ENCODE measurements at places on chromosomes 6 and 20.

- DNase-seq = no peak
Measured at GRCh38 chr20:20017844-20018185, 653 bp downstream of the NAA20 start.

DNA sequence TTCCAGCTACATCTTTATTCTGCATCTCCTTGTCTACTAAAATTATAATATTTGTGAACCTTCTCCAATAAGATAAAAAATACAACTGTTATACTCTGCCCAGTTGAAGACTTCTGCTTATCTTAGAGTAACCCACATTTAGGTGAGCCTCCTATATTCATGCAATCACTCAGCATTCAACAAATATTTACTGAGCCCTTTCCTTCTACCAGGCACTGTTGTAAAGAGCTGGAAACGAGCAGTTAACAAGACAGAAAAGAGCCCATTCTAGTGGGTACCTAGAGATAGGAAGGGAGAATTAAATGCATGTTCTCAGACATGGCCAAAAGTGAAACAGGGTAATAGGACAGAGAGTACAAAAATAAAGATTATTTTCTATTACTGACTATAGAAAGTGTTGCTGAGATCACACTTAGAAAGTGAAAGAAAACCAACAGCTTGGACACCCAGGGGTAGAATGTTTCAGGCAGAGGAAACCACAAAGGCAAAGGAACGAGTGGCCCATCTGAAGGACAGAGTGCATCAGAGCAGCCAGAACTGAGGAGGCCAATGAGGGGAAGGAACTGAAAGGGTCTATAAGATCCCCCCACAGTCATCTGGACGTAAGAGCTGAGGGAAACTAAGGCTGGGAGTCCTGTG, 50.8 kb upstream of the SMLR1 start:
- DNase-seq = no peak

GRCh38 chr6:150702675-150703074, 103.0 kb downstream of the PLEKHG1 start:
- no peak for DNase-seq

GRCh38 chr6:161743509-161744178, 469.8 kb upstream of the AGPAT4 start:
- no peak for DNase-seq

- peak; percentile 50 for DNase-seq
Measured at GRCh38 chr6:52731719-52732118, 31.6 kb downstream of the GSTA2 start.

GRCh38 chr6:75437421-75437891, 56.1 kb downstream of the FILIP1 start:
- DNase-seq = no peak

GRCh38 chr20:32110173-32110704, 725 bp downstream of the TM9SF4 start:
- DNase-seq = no peak

DNA sequence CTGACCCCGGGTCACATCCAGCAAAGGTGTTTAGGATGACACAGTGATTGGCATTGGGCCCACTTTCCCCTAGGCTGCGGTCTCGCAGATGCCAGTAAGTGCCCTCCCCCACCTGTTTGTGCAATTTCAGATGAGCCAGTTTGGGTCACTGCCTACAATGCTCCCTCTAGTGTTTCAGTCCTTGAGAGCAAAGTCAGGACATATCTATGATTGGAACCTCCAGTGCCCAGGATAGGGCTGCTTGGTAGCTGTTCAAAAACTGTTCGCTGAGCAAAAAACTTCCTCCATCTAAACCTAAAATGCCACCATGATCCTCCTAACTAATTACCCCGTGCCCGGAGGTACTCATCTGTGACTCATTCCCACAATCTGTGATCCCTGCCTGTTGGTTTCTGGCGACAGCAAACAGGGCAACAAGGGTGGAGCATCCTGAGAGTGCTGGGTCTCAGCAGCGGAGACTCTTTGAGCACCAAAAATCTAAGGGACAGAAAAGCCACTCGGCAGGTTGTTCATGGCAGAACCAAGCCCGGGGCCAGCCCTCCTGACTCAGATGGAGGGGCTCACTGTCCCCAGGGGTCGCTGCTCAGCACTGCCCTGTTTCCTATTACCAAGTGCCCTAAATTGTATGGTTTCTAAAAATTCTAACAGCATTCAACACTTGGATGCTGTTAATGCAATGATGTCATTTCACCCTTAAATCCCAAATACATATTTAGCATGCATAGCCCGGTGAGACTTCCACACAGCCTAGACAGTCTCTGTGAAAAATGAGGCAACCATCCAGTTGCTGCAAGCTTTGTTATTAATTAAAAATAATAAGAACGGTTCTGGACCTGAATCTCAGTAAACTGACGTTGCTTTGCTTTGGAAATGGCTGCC, 5.0 kb downstream of the VSX1 start:
- peak; percentile 36 for DNase-seq

DNA sequence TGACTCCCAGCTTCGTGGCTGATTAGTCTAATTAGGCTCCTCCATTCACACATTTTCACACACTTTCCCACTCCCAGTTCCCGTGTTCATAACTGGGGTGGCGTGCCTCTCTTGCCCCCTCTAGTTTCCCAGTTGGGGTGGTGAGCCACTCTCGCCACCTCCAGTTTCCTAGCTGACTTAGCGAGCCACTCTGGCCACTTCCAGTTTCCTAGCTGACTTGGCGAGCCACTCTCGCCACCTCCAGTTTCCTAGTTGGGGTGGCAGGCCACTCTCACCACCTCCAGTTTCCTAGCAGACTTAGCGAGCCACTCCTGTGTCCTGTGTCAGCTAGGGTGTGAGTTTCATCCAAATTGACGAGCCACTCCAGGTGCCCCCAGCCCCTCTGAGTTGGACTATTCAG, 7.4 kb upstream of the GMPR start:
- no peak for DNase-seq

DNA sequence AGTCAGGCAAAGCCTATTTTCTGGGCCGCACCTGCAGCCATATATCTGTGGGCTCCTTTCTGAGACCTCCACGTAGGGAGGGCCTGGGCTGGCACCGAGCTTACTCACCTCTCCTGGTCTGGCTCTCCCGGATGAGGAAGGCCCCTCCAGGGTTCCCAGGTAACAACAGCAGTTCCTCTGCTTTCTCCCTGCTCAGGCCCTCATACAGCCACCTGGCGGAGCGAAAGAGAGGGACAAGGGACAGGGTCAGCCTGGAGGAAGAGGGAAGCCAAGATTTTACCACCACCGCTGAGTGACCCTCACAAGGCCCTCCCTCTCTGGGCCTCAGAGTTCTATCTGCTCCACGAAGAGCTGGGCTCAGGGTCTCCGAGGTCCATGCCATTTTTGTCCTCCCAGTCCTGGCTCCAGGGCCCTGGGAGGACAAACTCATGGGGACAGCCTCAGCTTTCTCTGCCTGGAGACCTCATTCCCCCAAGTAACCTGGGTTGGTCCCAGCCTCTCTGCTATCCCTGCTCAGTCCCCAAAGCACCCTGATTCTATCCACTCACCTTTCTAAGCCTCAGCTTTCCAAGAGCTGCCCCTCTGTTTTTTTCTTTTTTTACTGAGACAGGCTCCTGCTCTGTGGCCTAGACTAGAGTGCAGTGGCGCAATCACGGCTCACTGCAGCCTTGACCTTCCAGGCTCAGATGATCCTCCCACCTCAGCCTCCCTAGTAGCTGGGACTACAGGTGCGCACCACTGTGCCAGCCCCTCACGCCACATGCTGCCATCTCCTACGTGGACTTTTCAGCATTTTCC, 13.3 kb downstream of the SLA2 start:
- DNase-seq = peak; percentile 86

DNA sequence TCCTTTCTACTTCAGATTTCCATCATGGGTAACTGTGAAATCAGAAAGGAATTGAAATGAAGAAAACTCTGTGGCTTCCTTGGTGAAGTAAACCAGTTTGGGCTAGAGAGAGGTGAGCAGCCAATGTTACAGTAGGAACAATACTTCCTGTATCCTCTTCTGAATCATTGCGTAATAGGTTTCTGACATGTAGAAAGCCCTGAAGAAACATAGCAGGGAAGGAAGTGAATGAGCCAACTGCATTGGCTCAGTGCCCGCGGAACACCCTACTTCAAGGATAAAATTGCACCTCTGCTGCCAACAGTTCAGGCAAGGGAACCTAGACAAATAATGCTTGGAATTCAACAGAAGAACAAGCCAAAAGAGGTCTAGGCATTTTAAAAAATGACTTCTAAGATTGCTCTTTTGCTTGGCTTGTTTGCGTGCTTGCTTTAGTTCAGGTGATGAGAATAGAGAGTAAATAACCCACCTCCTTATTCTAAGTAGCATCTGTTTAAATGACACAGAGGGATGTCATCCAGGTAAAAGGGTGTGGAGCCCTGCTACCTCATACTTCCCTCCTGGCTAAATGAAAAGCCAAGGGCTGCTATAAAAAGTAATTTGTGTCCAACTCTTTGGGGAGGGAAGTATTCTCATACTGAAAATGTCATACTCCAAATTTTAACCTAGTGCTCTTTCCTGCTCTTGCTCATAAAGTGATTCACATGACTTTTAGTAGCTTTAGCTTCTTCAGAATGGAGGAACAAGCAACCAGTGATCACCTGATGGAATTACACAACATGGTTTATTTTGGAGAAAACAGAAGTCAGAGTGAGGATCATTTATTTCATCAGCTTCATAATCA, 30.0 kb upstream of the AKIRIN2 start:
- DNase-seq = no peak

DNA sequence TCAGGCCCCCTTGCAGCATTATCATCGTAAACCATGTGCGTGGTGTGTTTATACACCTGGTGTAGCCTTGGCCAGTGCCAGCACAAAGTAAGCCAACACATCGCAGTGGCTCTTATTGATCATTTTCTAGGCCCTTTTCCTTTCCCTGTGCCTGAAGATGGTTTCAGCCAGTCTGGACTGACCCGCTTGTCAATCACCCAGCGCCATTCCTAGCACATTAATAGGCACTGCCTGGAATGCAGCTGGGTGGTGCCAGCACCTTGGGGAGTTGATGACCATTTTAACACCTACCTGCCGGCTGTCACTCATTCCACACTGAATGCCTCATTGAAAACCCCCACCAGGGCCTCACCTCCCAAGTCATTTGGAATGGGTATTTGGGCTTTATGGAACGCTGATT, 4.9 kb upstream of the UQCC2 start:
- DNase-seq = no peak

GRCh38 chr6:133300896-133301295, 59.7 kb downstream of the EYA4 start:
- DNase-seq = no peak

DNA sequence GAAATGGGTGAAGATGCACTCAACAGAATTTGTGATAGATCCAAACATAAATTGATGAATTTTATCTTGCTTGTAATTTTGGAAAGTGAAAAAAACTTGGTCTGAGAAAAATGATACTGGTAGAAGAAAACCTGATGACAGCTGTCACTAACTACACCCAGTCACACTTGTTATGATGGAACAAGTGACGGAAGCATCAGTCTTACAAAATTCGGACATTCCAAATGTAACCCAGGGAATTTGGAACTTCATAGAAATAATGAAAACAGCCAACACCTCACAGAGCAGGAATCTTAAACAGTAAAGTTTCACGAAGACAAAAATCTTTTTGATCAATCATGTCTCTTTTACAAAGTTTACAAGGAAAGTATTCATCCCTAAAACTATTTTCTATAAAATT, 123.9 kb downstream of the RIN2 start:
- no peak for DNase-seq

DNA sequence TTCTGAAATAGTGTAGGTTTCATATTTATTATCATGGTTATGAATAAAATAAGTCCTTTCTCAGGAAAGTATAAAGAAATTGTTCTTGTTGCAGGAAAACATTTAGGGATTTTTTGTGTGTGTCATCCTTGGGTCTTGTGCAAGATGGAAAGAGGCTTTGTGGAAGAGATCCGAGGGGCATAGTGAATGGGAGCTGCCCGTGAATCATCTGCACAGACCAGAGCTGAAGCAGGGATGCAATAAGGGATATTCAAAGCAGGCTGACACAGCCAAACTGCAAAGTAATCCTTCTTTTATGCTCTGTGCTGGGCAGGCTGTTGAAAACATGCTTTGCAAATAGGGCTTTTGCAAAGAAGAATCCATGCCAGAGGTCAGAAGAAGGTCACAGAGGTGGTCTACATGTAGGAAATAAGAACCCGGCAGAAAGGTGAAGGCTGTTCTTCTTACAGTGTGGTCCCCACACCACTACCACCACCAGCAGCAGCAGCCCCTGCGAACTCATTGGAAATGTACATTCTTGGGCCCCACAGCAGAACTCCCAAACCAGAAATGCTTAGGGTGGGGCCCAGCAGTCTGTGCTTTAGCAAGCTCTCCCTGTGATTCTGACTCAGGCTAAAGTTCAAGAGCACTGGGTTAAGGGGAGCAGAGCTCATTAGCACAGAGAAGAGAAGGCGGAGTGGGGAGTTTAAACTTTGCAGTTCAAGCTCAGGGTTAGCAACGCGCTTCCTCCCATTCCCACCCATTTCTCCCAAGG, 237.6 kb downstream of the QKI start:
- DNase-seq = no peak

DNA sequence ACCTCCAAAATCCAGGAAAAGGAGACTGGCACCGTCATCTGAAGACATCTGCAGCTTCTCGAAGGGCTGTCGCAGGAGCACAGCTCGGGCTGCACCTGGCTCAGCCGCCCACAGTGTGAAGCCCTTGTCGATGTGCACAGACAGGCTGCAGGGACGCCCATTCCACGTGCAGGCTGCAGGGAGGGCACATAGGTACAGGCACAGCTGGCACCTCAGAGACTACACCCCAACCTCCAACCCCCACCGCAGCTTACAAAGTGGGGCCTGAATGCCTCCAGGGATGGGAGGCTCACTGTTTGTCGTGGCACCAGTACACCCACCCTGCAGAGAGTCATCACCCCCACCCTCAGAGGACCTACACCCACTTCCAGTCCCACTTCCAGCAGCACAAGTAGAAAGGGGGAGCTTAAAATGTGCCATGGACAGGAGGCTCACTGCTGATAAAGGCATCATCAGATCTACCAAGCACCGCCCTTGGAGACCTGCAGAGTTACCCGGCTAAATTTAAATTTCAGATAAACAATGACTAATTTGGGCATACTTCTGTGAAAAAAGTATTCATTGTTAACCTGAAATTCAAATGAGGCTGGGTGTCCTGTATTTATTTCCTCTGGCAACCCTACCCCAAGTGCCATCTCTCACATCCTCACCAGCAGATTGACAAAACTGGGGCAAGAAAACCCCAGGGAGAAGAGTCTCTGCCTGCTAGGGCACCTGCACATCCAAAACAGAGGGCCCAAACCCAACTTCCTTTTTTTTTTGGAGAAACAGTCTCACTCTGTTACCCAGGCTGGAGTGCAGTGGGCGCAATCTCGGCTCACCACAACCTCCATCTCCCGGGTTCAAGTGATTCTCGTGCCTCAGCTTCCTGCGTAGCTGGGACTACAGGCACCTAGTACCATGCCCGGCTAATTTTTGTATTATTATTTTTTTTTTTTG, 7.7 kb upstream of the CDK5RAP1 start:
- no peak for DNase-seq

- no peak for DNase-seq
Measured at GRCh38 chr20:43393052-43393451, 64.6 kb upstream of the SRSF6 start.

DNA sequence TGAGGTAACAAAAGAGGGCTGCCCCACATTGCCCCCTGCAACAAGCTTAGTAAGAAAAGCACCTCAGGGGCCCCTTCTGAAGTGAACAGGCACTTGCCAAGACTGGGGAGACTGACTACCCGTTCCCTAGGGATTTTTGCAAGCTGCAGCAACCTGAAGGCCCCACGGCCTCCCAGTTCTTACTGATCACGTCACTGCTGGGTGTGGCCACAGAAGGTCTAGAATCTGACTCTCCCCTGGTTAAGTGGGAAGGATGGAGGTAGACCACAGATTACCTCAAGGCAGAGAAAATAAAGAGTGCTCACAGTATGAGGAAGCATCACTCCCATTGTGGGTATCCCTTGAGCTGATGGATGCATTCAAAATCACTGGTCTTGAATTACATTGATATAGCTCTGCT, 201.5 kb upstream of the KCNQ5 start:
- DNase-seq = no peak

GRCh38 chr6:13558718-13559117, 15.7 kb upstream of the SIRT5 start:
- no peak for DNase-seq

Measured in H9 (cell line).